ENCODE measurements at places on chromosomes 6 and 20.
A peak's percentile ranks its signal among the peaks of the same experiment; 100 is the strongest.

- no peak for DNase-seq
Measured at GRCh38 chr6:165717732-165718465, 54.9 kb upstream of the PDE10A start.

DNA sequence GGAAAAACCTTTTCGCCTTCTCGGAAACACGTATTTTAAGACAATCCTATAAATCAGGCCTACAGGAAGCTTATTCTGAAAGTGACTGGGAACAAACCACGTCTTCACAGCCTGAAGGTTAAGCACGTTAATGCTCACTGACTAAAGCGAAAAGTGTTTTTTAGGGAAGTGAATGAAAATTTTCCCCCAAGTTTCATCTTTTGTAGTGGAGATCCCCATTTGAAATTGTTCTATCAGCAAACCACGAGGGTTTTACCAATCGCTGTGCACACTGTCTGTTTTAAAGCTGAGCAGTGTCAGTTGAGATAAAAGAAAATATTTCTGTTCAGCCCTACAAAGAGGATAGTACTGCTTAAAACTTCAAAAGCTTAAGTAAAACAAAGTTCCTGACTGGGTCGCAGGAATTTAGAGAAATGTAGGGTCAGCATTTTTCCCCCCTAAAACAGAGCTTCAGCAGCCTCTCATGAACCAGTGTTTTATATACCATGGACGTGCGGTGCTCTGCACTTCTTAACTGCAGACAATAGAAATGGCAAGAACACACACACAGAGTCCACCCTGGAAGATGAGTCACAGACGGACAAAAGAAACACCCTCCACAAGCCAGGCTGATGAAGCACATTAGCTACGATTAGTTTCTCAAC lies 34.9 kb downstream of the SLC22A23 start:
- no peak for DNase-seq

- DNase-seq: no peak
Measured at GRCh38 chr6:9408402-9409117, 973.2 kb upstream of the SLC35B3 start.

- no peak for DNase-seq
Measured at GRCh38 chr6:121338956-121339355, 4.7 kb upstream of the TBC1D32 start.

DNA sequence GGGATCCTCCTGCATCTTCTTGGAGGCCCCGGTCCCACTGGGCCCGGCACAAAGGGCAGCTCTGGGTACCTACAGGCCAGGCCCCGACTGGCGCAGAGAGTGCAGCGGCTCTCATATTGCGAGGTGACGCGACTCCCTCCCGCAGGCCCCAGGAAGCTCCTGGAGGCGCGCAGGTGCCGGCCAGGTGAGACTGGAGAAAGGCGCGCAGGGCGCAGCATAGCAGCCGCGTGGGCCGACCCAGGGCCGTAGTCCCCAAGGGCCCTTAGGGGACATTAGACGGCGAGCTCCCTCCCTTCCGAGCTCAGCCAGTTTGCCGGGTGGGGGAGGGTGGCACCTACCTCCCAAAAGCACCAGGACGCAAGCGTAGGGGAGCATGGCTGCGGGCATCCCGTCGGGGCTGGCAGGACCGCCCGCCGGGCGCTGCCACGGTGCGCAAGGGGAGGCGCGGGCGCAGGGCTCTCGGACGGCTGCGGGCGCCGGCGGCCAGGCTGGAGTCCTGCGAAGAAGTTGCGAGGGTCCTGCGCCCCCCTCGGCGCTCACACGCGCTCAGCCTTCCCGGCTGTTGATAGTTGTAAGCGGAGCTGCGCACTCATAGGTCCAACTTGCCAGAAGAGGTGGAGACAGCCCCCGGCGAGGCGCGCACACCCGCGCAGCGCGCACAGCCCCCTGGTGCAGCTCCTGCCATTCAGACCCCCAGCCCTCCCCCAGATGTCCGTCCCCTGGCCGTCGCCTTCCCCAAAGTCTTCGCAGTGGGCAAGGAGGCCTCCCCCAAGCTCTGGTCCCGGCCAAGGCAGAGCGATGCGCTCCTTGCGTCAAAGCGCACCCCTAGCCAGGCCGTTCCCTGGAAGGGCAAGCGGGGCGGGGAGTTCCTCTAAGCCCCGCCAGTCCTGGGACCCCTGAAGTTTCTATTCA lies 622 bp downstream of the APCDD1L start:
- DNase-seq: no peak

DNA sequence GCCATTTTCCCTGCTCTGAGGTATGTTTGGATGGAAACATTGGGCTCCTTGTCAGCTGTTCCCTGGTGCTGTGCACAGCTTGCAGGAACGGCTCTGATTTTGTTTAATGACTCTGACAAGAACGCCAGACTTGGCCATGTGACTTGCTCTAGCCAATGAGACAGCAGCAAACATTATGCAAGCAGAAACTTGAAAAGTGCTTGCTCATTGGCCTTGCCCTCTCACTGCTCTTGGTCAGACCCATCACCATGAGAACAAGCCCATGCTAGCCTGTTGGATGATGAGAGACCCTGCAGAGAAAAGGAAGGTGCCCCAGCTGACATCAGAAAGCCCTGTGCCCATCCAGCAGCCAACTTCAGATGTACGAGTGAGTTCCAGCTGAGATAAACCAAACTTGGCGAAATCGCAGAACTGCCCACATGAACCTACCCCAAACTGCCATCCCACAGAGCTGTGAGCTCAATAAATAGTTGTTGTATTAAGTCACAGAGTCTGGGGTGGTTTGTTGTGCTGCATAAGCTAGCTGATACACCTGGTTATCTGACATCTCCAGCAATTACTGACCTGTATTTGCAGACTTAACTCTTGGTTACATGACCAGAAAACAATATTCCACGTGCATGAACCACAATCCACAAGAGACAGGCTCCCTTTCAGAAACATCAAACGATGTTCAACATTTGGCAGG lies 96.9 kb downstream of the JPH2 start:
- no peak for DNase-seq

DNA sequence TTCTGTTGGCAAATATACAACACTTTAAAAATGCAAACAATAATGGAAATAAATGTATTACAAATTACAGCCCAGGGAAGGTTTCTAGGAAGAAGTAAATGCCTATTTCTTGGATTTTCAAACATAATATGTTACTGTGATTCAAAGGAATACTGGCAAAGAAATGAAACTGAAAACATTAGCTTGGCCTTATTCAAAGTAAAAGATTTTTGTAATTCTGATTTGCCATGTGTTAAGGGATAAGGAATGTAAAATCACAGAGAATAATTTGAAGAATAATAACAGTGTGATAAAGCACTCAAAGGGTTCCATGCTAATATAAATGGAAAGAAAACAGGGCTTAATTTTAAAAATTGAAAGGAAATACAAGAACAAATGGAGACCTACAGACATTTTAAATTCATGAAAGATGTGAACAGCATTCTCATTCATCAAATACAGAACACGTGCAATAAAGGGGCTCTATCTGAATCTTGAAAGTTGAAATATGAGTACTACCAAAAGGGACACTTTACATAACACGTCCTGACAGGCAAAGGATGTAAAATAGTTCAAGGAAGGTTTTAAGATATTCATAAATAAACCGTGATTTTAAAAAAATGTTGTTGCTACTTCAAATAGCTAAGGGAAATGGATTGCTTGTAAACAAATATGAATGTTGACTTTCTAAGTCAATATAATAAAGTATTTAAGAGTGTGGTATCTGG lies 138.1 kb downstream of the RFPL4B start:
- DNase-seq: no peak

- no peak for DNase-seq
Measured at GRCh38 chr20:55333798-55334197, 671.5 kb downstream of the CBLN4 start.

DNA sequence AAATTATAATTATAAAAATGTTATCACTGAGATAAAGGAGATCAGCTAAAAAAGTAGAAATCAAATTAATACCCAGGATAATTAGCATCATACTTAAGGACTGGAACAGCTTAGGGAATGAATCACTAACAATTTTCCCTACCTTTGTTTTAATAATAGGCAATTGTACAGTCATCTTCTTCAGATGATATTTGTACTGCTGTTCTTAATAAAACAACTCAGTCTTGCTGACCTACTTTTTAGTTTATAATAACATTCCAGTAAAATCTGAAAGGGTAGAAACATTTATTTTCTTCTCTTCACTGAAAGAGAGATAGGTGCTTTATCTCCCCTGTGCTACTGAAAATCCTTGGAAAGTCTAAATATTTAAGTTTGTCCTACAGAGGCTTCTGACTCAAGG lies 271.2 kb upstream of the THEMIS start:
- no peak for DNase-seq

DNA sequence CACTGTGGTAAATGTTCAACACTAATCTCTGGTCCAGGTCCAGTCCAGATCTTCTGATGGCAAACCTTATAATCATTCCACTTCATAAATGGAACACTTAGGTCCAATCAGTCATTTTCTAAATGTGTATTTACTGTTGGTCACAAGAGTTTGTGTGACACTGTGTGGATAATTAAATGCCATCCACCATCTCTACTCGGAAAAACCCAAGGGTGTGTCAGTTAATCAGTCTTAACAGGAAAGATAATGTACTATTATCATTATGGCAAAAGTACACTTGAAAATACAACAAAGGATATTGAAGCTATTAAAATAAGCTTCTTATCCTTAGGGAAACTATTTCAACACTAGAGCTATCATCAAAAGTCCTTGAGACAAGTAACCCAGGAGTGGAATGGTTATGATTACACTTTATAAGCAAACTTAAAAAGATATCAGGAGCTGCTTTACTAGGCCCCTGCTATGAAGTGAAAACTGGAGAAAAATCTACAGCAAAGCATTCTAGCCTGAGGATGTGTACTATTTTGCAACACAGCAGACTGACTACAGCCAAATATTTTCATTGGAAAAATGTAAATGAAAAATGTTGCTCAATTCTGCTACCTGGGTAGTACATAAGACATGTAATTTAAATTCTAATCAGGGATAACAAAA lies 227.9 kb downstream of the LAMA2 start:
- no peak for DNase-seq

DNA sequence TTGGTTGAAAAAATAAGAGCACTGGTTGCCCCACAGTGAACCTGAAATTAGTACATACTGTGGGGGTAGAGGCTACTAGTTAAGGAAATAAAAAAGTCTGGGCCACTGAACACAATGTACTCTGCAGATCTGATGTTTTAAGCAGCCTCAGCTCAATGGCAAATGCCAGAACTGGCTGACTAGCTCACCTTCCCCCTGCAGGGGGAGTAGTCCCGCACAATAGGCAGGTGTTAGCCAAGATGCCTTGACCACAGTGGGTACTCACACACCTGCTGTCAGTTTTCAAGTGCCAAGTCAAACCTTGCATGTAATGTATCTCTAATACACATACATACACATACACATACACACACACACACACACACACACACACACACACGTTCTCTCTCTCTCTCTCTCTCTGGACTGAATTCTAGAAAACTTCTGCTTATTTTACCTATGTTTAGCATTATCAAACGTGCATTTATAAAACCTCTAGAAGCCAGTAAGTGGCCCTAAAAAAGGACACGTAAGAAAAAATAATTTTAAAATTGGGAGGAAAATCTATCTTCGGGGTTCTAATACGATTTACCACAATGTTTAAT lies 36.1 kb downstream of the GMDS start:
- DNase-seq: peak; percentile 58

DNA sequence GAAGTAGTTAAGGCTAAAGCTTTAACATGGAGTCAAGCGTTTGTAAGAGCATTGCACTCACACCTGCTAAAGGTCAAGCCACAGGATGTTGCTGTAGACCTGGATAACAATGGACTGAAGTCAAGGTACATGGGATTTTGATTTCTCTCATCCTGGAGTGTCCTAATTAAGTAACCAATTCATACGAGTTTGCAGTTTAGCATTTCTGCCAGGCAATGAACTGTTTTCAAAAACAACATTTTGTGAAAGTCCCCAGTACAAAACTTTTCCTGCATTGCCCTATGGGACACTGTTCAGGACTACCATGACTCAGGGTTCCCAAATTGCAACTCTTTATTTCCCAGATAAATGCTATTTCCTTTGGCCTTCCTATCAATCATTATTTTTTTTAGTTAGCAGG lies 17.4 kb upstream of the SIRPB1 start:
- DNase-seq: no peak

GRCh38 chr6:5580736-5581581 lies 319.6 kb downstream of the FARS2 start:
- DNase-seq: no peak

GRCh38 chr6:4281341-4282293 lies 146.2 kb upstream of the ECI2 start:
- DNase-seq: no peak

- no peak for DNase-seq
Measured at GRCh38 chr20:35709259-35709658, 10.1 kb downstream of the ROMO1 start.

DNA sequence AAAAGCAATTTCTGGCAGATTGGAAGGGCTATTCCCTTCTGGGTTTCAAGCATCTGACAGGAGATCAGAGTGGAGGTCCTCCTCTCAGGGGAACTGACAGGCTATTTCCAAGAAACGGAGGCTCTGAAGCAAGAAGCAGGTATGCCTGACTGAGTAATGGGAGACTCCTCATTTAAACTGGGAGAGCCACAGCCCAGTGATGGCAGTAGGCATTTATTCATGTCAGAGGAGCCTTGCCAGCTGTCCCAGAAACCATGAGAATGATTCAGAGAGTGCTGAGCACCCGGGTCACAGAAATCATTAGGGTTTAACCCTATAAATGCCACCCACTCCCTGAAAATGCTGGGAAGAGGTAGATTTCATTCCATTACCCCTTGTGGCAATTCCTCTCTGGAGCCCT lies 247.5 kb upstream of the RNF217 start:
- no peak for DNase-seq

DNA sequence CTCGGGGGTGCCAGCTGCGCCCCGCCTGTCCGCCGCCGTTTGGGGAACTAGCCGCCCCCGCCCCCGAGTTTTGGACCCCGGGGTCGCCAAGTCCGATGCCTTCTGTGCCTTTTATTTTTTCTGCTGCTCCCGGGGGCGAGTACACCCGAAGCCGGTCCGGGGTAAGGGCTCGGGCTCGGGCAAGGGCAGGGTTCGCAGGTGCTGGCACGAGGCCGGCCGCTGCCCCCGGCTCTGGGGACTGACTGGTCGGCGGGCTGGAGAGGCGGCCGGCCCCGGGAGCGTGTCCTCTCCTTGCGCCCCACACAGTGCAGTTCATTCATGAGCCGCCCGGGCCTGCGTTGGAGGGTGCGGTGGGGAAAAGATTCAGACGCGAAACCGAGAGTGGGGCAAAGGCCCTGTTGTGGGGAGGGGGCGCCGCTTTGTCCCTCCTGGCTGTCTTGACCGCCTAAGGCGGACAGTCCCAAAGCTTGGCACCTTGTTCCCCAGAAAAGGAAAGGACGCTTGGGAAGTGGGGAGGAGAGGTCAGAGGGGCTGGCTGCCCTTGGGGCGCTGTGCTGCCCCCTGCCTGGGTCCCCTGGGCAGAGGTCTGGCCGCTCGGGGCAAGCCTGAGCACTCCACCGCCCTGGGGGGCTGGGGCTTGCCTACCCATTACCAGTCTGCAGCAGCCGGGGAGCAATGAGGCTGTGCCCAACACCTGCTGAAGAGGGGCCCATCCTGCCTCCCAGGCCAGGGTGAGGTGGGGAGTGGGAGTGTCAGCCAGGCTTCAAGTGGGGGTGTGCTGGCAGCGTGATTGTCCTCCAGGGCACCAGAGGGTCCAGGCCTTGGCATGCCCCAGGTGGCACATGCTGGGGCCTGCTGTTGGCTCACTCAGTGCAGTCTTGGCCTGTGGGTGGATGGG lies 915 bp downstream of the TMEM63B start:
- peak; percentile 58 for DNase-seq

GRCh38 chr20:57480444-57481160 lies 44.3 kb downstream of the CTCFL start:
- no peak for DNase-seq

- no peak for DNase-seq
Measured at GRCh38 chr6:73030257-73030656, 195.0 kb downstream of the KHDC1L start.

- DNase-seq: no peak
Measured at GRCh38 chr6:10421158-10421920, 6.5 kb upstream of the TFAP2A start.
